Activated CD4-positive, alpha-beta T cell treated with anti-CD3 and anti-CD28 coated beads, Interleukin-2, amount 50 U/mL, for 1 hour (primary cell): ENCODE measurements at places on chromosomes 2 and 18.

- no peak for DNase-seq
Measured at GRCh38 chr2:170180031-170180566, 2.2 kb downstream of the MYO3B start.

DNA sequence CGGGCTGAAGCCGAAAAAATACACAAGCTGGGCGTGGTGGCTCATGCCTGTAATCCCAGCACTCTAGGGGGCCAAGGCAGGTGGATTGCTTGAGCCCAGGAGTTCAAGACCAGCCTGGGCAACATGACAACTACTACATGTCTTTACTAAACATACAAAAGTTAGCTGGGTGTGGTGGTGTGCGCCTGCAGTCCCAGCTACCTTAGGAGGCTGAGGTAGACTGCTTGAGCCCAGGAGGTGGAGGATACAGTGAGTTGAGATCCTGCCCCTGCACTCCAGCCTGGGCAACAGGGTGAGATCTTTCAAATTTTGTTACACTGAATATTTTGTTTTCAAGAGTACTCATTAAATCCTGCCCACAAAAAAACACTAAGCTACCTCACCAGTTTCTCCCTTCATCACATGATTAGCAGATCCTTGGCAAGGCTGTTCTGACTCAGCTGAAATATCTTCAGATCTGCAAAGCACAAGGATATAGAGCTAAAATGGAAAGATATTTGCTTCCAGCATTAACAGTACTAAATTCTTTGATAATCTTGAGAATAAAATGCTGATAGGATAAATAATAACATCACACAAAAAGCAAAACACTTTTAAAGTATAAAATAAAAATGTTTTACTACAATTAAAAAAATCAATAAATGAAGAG is 28.2 kb upstream of the MCM6 start:
- DNase-seq, result no peak

DNA sequence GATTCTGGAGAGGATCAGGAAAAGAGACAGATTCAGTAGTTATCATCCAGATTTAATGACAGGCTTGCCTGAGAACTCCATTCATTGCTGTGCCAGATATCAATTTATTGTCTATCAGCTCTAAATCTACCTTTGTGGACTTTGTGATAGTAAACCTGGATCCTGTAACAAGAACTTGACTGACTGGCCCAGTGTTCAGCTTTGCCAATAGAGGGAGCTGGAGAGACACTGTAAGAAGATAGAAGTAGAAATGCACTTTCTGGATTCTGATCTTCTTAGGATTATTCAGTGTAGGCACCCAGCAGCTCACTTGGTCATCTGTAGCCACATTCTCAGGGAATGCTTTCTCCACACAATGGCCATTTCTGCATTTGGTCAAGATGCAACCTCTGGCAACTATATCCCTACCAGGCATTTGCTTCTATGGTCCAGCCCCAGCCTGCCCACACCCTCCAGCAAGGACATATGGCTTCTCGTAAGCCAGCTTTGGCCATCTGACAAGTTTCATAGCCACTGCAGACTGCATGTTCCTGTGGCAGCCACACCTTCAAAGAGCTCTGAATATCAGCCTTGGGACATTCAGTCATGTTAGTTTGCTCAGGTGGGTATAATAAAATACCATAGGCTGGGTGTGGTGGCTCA is 6.1 kb upstream of the SERPINB8 start:
- peak; percentile 34 for DNase-seq

- DNase-seq, result no peak
Measured at GRCh38 chr2:102147935-102148334, 5.4 kb downstream of the IL1R1 start.

- DNase-seq, result no peak
Measured at GRCh38 chr2:152564754-152565551, 152.3 kb downstream of the PRPF40A start.

GRCh38 chr18:44731530-44732237 is 51.0 kb downstream of the SETBP1 start:
- DNase-seq, result no peak

DNA sequence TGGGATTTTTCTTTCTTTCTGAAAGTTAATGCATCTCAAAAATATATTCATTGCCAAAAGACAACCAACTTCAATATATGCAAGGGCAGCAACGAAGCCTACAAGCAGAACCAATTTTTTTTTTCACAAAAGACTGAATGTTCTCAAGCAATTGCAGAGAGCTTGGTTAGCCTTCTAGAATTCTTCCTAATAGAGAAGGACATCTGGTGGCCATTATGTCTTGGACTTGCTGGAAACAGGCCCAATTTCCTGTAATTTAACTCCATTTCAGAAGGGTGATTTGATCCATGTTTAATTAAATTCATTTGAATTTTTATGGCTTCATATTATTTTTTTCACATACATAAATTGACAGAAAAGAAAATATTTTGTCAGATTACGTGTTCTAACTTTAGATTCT is 208.0 kb downstream of the TPGS2 start:
- DNase-seq, result no peak

DNA sequence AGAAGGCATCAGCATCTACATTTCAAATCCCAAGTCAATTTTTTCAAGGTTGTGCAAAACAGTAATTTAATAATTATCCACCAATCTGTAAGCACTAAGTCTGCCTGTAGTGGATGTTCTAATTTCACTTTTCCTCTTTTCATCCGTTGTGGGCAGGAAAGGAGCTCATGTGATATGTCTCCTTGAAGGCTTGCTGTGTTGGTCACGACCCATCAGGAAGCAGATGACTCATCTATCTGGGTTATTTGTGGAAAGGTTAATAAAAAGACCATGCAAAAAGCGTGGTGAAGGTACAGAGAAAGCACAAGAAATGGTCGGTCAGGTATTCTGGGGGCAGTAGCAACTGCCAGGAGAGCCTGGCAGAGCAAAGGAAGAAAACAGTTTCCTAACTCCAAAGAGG is 476.7 kb upstream of the RAB6C start:
- no peak for DNase-seq

DNA sequence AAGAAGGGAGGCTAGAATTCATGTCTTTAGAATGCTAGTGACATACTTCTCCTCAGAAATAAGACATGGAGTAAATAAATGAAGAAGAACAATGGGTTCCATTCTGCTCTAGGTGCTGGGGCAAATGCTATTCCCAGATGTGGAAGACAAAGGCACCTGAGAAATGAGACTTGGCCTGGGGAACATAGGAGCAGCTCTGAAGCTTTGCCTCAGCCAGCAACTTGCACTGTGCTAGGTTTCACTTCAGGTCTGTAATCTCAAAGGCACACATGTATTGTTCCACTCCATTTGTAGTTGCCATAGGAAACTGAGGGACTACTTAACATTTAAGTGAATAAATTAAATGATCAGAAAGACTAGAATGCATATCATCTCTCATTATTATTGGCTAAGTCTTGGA is 538.9 kb upstream of the REG3G start:
- no peak for DNase-seq

DNA sequence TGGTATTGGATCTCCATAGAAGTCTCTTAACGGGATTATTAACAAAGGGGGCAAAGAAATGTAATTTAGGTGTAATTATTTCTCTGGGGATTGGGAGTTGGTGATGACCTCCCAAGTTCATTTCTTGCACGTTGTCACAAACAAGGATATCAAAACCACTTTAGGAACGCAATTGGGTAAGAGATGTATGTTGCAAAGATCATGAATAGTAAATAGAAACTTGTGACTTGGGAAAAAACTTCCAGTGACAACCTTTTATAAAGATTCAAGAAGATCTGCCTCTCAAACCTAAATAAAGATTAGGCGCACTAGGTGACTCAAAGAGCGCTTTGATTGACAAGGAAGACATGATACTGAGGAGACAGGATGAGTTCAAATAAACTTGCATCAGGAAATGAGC is 127.8 kb upstream of the TRIB2 start:
- DNase-seq, result no peak

DNA sequence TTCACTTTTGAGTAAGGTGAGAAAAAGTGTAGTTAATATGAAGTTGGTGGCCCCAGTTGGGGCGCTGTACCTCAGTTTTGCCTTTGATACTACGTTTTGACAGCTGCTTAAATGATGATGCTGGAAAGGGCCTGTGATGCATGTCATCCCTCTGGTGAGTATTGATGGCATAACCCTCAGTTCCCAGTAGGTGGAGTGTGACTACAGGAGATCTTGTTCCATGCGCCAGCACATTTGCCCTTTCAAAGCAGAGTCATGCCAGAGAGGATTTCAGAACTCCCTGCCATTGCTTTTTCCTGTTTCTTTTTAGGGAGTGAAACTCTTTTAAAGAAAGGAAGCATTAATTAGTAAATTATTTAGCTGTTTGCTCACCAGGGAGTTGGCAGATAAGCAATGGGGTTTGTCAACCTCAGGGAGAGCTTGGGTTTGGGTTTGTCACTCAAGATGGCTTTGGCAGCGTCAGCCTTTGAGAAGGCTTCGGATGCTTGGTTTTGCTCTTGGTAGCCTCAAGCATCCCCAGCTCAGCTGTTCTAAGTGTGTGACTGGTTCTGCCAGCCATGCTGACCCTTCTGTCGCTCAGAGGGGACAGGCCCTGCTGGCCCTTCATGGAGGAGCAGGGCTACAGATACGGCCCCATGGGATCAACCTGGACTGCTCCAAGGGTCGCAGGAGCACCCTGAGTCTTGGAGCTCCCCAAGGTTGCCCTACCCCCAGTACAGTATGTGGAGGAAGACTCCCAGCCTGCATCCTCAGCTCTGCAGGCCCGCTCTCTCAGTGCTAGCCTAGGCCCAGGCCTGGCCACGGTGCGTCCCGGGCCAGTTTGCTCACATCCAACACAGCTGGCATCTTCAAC is 29.1 kb downstream of the ARMC9 start:
- peak; percentile 13 for DNase-seq
